Activated T-helper 1 cell treated with anti-CD3 and anti-CD28 coated beads, Interleukin-2, amount 50 U/mL, for 16 hours (primary cell): ENCODE measurements at places on chromosomes 3 and 15.

DNA sequence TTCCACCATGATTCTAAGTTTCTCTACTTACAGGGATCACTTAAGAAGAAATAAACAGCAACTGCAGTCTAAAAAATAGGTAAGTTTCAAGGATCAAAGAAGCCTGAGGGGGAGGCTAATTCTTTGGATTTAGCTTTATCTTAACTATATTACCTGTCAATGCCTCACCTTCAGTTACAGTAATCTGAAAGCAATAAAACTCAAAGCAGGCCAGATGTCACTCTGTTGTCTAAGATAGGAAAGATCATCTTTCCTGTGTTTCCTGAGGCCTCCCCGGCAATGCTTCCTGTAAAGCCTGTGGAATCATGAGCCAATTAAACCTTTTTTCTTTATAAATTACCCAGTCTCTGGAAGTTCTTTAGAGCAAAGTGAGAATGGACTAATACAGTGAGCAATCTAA lies 60.2 kb downstream of the NPTN start:
- no peak for DNase-seq

DNA sequence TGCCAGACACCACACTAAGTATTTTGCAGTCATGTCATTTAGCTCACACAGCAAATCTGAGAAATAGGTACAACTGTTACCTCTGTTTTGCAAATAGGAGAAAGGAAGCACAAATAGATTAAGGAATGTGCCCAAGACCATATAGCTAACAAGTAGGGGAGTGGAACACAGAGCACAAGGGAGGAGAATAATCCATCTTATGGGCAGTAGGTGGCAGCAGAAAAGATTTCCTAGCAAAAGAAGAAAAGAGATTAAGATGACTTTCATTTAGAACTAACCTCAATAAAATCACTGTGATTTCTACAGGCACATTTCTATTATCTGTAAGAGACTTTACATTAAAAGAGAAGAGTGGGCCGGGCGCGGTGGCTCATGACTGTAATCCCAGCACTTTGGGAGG lies 49.1 kb downstream of the NR1I2 start:
- DNase-seq, result no peak

GRCh38 chr15:36961956-36962355 lies 138.4 kb downstream of the MEIS2 start:
- no peak for DNase-seq

DNA sequence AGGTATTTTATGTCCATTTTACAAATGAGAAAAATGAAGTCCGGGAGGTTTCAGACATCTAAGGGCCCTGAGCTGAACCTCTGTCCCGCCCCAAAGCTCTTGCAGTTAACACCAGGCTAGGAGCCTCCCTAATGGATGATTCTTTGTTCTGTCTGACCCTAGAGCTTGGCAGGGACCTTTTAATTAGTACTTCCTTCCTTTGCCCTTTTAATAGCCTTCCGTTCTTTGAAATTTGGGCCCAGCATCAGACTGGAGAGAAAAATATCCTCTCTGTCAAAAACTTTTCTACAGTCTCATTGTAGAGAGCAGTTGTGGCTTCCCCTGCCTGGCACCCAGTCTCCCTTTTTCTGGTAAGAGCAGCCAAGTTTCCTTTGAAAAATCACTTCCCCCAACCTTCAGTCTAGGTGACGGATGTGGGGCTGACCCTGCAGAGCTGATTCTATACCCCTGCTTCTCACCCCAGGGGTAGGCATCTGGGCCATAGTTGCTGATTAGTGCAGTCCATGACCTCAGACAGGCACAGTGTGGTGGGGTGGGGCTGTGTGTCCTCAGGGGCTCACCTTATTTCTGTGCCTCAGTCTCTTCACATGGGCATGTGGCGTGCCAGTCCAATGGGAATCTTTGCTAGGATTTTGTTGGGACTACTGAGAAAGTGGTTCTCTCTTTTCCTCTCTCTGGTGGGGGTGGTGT lies 220.4 kb downstream of the ADAMTS9 start:
- DNase-seq, result no peak

GRCh38 chr3:179322286-179323196 lies at the start of gene ZNF639:
TSS of gene ZNF639 (plus strand) at chr3:179323031. CDS start at chr3:179328294, 5,263 bp downstream.
- peak; percentile 61 for DNase-seq

- DNase-seq, result no peak
Measured at GRCh38 chr3:147945968-147946519, 536.9 kb downstream of the ZIC1 start.

DNA sequence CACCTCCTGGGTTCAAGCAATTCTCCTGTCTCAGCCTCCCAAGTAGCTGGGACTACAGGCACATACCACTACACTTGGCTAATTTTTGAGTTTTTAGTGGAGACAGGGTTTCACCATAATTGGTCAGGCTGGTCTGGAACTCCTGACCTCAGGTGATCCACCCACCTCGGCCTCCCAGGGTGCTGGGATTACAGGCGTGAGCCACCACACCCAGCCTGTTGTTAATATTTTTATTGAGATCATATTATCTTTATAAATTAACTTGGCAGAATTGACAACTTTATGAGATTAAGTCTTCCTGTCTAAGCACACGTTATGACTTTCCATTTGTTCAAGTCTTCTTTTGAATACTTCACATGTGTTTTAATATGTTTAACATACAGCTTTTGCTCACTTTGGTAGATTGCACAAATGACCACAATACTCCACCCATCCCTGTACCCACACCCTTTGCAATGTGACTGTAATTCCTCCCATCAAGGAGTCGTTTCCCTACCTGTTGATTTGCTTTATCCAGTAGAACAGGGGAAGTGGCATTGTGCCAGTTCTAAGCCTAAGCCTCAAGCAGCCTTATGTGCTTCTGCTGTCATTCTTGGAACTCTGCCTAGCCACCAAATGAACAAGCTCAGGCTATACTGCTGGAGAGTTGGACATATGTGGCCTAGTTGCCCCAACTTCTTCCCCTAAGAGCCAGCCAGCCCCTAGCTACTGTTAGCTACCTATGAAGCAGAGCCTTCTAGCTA lies 8.2 kb downstream of the XYLB start:
- no peak for DNase-seq

GRCh38 chr3:37803726-37804469 lies 57.8 kb upstream of the CTDSPL start:
- no peak for DNase-seq

- DNase-seq, result no peak
Measured at GRCh38 chr3:62003835-62004234, 369.5 kb downstream of the FEZF2 start.

- no peak for DNase-seq
Measured at GRCh38 chr15:66716656-66717020, 14.6 kb downstream of the SMAD6 start.
